ENCODE measurements at places on chromosomes 16 and 17. TPM values are rescaled to one million over a fixed set of nuclear protein-coding genes. Genes with fewer than 3 reads are reported as not detected.

SLC16A6 gene
- total RNA-seq = 2.0 TPM

ITGA2B gene
- 0.19 TPM for total RNA-seq

PLK1 gene
- 36.5 TPM for total RNA-seq

RUNDC3A gene
- total RNA-seq = 0.33 TPM

GALNS gene
- total RNA-seq = 19.9 TPM

HEATR9 gene
- total RNA-seq = not detected

GPR139 gene
- total RNA-seq = not detected

SPPL2C gene
- total RNA-seq = not detected

PPM1D gene
- total RNA-seq = 23.2 TPM

KRT27 gene
- total RNA-seq = not detected

TCAP gene
- 0.67 TPM for total RNA-seq

ABCC6 gene
- total RNA-seq = under 0.01 TPM

PRSS8 gene
- total RNA-seq = not detected

KIAA0753 gene
- 18.0 TPM for total RNA-seq

KRT31 gene
- total RNA-seq = not detected

STX8 gene
- total RNA-seq = 64.7 TPM

CA10 gene
- total RNA-seq = not detected

HOXB7 gene
- 14.4 TPM for total RNA-seq

CTRB2 gene
- not detected for total RNA-seq

NOD2 gene
- under 0.01 TPM for total RNA-seq

MTMR4 gene
- 52.6 TPM for total RNA-seq

ARSG gene
- 7.9 TPM for total RNA-seq

XPO6 gene
- total RNA-seq = 113 TPM

ARHGDIG gene
- total RNA-seq = 0.57 TPM

RFWD3 gene
- 26.8 TPM for total RNA-seq

EVI2B gene
- total RNA-seq = 1.2 TPM

C16orf46 gene
- total RNA-seq = not detected

PPL gene
- 2.6 TPM for total RNA-seq

TAC4 gene
- not detected for total RNA-seq
